T-helper 2 cell treated with Interferon-gamma antibody and Interleukin-4, amounts not matched to agents 100 ng/mL and 5 ng/mL, for 36 hours (primary cell): ENCODE measurements at places on chromosomes 7 and 10. TPM values are rescaled to one million over a fixed set of nuclear protein-coding genes. Genes with fewer than 3 reads are reported as not detected.

The THSD7A gene
- not detected in 2 replicates for total RNA-seq

The SLC26A3 gene
- total RNA-seq: not detected in 2 replicates

The GPR15LG gene
- not detected in 2 replicates for total RNA-seq

The ST8SIA6 gene
- total RNA-seq: 0.27 and 0.32 TPM in 2 replicates

The USP6NL gene
- 0.57 and 0.70 TPM in 2 replicates for total RNA-seq

The NPFFR1 gene
- total RNA-seq: not detected in 2 replicates

The SMO gene
- 0.05 and 0.14 TPM in 2 replicates for total RNA-seq

The OSBPL3 gene
- 104 and 106 TPM in 2 replicates for total RNA-seq

The IPMK gene
- total RNA-seq: 4.3 and 4.4 TPM in 2 replicates

The ZEB1 gene
- total RNA-seq: 55.9 and 56.6 TPM in 2 replicates

The GRID2IP gene
- total RNA-seq: 0.07 TPM in 1 of 2 replicates, not detected in the other

The SFTPA1 gene
- not detected in 2 replicates for total RNA-seq

The TUBB8 gene
- not detected in 2 replicates for total RNA-seq

The UTF1 gene
- not detected in 2 replicates for total RNA-seq

The GBX1 gene
- not detected in 2 replicates for total RNA-seq
